Activated CD4-positive, alpha-beta T cell treated with anti-CD3 and anti-CD28 coated beads, Interleukin-2, amount 10 ng/mL, durations not matched to agents 7 days and 5 days (primary cell): ENCODE measurements at places on chromosomes 3 and 15. TPM values are rescaled to one million over a fixed set of nuclear protein-coding genes. Genes with fewer than 3 reads are reported as not detected.

Gene HIGD2B
- total RNA-seq, result not detected

Gene GABRR3
- not detected for total RNA-seq

Gene GUCA1C
- total RNA-seq, result not detected

Gene ADAMTS17
- 4.1 TPM for total RNA-seq

Gene TP63
- 0.17 TPM for total RNA-seq

Gene CCDC54
- total RNA-seq, result not detected

Gene ATP13A5
- not detected for total RNA-seq

Gene CLRN1
- total RNA-seq, result not detected

Gene LRRC2
- total RNA-seq, result 0.27 TPM

Gene LRCH3
- total RNA-seq, result 54.0 TPM

Gene VGLL3
- not detected for total RNA-seq

Gene GOLGA6L4
- 0.83 TPM for total RNA-seq

Gene GOLGA8T
- total RNA-seq, result not detected

Gene CCR5
- total RNA-seq, result 21.6 TPM

Gene XYLB
- 6.9 TPM for total RNA-seq

Gene ACKR4
- 0.10 TPM for total RNA-seq

Gene NR1I2
- total RNA-seq, result not detected

Gene SLC7A14
- total RNA-seq, result not detected

Gene ITIH3
- total RNA-seq, result not detected

Gene HHLA2
- 3.0 TPM for total RNA-seq

Gene DAZL
- total RNA-seq, result not detected

Gene FOXB1
- 0.57 TPM for total RNA-seq

Gene SEMA3F
- not detected for total RNA-seq

Gene FAM227B
- total RNA-seq, result 3.5 TPM

Gene NUDT16
- total RNA-seq, result 7.3 TPM

Gene GOLIM4
- total RNA-seq, result 1.7 TPM

Gene CDCP1
- total RNA-seq, result 21.7 TPM

Gene ATP2B2
- not detected for total RNA-seq

Gene RTP4
- 18.9 TPM for total RNA-seq

Gene CP
- total RNA-seq, result not detected

Gene CFAP92
- not detected for total RNA-seq

Gene SCG5
- 2.5 TPM for total RNA-seq

Gene NOX5
- total RNA-seq, result not detected

Gene RBMS3
- 0.27 TPM for total RNA-seq

Gene ANKDD1A
- total RNA-seq, result 1.1 TPM

Gene CAMK1
- 18.8 TPM for total RNA-seq

Gene ESYT3
- 0.44 TPM for total RNA-seq

Gene PLCB2
- total RNA-seq, result 195 TPM

Gene MUC20
- total RNA-seq, result 1.2 TPM

Gene ZMAT3
- 23.6 TPM for total RNA-seq

Gene IFT122
- total RNA-seq, result 24.9 TPM

Gene MOBP
- total RNA-seq, result not detected

Gene SERINC4
- total RNA-seq, result 0.50 TPM
